SHP77 treated with DMSO at 0.1 percent for 48 hours (cell line): ENCODE measurements at places on chromosomes 12 and 14.

DNA sequence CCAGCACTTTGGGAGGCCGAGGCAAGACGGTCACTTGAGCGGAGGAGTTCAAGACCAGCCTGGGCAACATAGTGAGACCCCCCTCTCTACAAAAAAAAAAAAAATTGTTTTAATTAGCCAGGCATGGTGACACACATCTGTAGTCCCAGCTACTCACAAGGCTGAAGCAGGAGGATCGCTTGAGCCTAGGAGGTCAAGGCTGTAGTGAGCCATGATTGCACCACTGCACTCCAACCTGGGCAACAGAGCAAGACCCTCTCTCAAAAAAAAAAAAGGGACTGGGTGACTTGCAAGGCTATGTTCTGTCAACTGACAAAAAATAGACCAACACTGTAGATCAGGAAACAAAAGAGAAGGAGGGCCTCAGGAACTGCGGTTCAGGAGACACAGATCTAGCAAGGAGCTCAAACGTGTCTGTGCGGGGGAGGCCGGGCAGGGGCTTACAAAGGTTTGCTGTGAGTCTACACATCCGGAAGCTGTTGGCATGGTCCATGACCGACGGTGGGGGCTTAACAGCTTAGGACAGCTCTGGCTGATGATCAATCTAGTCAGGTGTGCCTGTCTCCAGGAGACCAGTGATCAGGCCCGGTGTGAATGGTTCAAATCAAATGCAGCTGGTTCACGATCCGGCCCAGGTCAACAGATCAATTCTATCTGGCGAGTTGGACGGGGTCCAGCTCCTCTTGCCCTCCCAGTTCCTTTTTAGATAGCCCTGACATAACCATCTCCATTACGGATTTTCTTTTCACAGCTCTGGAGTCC lies 31.7 kb upstream of the INF2 start:
- no peak for DNase-seq

DNA sequence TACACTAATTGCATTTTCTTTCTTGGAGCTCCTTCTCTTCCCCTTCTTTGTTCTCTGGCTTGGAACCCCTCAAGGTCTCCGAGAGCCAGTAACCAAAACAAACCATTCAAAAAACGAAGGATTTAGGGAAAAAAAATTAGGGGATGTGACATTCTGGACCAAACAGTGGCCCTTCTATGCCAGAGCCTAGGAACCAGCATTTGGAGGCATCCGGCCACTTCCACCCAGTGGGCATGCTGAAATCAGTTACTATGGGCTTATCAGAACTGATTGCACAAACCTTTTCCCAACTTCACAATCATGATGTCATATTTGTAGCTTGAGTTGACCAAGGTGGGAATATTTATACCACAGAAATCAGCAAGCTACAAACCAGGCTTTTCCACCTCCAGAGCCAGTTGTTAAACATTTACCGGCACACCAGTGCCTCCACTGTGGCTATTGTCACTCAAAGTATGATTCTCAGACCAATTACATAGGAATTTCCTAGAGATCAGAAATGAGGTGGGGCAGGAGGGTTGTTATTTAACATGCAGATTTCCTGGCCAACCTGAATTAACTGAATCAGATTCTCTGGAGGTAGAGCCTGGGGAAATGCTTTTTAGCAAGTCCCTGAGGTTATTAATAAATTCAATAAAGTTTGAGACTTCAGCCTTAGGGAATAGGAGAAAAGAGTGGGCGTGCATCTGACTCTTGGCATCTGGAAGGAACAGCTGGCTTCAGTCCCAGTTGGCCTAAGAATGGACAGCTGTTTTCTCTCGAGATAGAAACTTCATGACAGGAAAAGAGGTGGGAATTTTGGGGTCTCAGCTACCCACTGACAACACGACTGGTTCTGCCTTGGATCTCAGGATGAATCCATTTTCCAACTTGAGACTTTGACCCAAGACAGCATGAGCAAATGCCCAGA lies 273.9 kb downstream of the ZFP36L1 start:
- no peak for DNase-seq

- no peak for DNase-seq
Measured at GRCh38 chr12:131041216-131041967, 87.7 kb downstream of the ADGRD1 start.

- peak; percentile 17 for DNase-seq
Measured at GRCh38 chr12:76030341-76031080, 1.1 kb downstream of the PHLDA1 start.

GRCh38 chr12:3977621-3978020 lies 104.4 kb upstream of the PARP11 start:
- DNase-seq: no peak

DNA sequence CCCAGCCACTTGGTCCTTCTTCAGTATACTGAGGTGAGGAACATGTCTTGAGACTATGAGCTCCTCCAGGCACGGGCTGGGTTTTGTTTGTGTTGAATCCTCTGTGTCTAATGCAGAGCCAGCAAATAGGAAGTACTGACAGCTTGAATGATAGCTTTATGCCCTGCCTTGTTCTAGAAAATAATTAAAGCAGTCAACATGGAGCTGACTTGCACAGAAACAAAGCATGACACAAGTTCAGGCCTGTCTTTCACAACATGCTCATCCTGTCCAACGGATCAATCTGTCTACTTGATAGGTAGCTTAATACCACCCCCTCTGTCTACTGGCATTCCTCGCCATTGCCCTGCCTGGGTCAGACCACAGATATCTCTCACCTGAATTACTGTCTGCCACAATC lies 140.9 kb downstream of the ESRRB start:
- DNase-seq: no peak

- DNase-seq: no peak
Measured at GRCh38 chr12:77402716-77403115, 337.3 kb upstream of the E2F7 start.

DNA sequence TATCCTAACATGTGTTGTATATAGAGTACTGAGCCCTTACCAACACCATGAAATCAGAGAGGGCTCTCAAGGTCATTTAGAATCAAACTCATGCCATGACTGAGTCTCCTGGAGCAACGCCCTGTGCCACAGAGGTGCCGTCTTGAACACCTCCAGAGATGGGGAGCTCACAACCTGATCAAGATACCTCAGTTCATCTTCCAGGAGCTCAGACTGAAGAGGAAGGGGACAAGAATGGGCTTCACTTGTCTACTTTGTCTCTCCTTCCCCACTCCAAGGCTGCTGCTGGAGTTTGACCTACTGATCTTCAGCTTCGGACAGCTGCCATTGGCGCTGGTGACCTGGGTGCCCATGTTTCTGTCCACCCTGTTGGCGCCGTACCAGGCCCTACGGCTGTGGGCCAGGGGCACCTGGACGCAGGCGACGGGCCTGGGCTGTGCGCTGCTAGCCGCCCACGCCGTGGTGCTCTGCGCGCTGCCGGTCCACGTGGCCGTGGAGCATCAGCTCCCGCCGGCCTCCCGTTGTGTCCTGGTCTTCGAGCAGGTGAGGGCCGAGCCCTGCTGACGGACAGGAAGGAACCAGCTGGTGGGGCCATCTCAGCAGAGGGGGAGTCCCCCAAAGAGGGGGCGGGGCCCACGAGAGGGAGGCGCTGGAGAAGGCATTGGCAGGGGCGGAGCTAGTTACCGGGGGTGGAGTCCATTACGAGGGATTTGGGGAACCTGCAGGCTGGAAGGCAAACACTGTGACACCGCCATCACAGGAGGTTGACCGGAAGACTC lies 12.0 kb downstream of the SOAT2 start:
- DNase-seq: no peak
